CD4-positive, alpha-beta T cell treated with Interleukin-4 for 1 hour (primary cell): ENCODE measurements at places on chromosomes 13 and 19.

- DNase-seq = no peak
Measured at GRCh38 chr19:5676105-5676771, 4.1 kb downstream of the MICOS13 start.

- no peak for DNase-seq
Measured at GRCh38 chr13:101157261-101157660, 259.0 kb downstream of the NALCN start.

- DNase-seq = no peak
Measured at GRCh38 chr13:68850160-68850559, 1257.5 kb upstream of the ATXN8OS start.

GRCh38 chr19:397321-397720, 11.6 kb downstream of the C2CD4C start:
- no peak for DNase-seq

DNA sequence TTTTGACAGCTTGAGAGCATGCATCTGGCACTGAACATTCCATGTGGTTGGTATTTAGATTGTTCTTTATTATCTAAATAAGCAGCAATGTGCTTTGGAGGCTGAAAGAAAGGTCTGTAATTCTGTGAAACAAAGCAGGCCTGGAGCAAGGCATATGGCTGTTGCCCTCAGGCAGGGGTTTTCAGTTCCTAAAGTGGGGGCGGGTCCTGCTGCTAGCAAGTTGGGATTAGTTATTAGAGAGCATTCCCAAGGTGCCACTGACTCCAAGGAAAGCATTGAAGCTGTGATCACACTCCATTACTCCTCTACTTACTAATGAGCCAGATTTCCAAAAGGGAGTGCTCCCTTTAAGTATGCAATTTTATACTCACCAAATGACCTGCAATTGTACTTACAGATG, 432.2 kb downstream of the OLFM4 start:
- no peak for DNase-seq

GRCh38 chr13:103898481-103898880, 832.3 kb upstream of the SLC10A2 start:
- no peak for DNase-seq

DNA sequence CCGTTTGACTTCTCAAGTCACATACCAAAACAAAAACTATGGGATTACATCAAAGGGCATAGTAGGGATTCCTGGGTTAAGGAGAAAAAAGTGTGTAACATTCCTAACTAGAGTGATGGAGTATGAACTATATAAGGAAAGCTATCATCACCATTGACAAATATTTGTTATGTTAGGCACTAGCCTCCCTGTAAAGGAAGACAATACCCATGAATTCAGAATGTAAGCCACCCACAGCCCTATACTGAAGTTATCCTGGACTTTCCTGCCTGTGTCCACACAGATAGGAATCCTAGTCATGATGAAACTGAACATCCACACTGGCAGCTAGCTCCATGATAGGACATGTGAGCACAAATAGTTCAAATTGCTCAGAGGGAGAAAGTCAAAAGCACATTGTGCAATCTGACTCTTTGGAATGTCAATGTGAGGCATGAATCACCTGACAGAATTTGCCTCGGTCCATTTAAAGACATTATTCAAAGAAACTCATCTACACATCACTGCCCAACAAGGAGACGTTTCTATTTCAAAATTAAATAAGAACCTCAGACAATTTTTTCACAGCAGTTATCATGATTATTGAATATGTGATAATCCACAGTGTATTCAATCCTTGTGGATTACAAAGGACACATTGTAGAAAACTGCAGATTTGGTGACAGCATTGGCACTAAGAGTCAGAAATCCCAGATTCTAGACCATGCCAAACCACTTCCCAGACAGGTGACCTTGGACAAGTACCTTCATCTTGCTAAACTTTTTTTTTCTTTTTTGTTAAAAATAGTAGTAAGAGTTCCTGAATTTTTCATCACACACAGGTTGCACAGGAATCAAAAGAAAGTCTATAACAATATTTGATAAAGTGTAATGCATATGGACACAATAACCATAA, 529.3 kb downstream of the IRS2 start:
- DNase-seq = no peak

GRCh38 chr19:7400815-7401214, 52.1 kb downstream of the ARHGEF18 start:
- DNase-seq = no peak

DNA sequence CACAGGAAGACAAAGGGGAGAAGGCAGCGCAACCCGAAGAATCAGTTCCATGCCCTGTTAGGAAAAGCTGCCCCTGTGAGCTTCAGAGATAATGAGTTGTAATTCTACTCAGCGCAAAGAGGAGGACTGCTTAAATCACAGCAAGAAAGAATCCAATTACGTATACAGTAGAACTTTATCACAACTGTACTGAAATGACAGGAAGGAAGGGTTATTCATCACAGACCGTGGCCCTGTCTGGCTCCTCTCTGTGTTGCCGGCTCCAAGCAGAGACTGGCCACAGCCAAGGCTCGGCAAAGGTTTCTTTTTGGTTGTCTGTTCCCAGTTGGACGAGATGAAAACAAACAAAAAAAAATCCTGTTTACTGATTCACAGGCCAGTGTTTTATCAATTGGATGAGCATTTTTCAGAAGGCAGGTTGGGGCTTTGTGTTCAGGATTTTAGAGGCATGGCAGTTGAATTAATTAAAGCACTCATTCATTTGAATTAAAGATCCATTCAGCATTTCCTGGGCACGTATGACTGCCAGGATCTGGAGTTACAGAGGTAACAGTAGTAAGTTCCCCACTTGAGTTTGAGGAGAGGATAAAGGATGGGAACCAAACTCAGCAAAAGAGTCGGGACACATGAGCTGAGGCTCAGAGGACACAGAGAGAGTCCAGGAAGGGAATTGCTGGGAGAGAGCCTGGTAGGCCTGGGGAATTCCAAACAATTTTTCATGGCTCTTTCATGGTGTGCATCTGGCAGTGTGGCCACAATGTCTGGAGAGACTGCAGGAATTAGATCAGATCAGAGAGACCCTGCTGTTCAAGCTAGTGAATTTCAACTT, 341.0 kb downstream of the DNAJC15 start:
- no peak for DNase-seq

- no peak for DNase-seq
Measured at GRCh38 chr19:39301562-39301961, 5.4 kb downstream of the IFNL1 start.
